Activated T-helper 1 cell treated with Interleukin-2 at 50 U/mL for 16 hours (primary cell): ENCODE measurements at places on chromosomes 1 and 21.

- no peak for DNase-seq
Observed at GRCh38 chr1:172338295-172338735, 82.2 kb upstream of the C1orf105 start.

GRCh38 chr1:112237983-112238545 is 157.9 kb upstream of the CTTNBP2NL start:
- DNase-seq, result no peak

DNA sequence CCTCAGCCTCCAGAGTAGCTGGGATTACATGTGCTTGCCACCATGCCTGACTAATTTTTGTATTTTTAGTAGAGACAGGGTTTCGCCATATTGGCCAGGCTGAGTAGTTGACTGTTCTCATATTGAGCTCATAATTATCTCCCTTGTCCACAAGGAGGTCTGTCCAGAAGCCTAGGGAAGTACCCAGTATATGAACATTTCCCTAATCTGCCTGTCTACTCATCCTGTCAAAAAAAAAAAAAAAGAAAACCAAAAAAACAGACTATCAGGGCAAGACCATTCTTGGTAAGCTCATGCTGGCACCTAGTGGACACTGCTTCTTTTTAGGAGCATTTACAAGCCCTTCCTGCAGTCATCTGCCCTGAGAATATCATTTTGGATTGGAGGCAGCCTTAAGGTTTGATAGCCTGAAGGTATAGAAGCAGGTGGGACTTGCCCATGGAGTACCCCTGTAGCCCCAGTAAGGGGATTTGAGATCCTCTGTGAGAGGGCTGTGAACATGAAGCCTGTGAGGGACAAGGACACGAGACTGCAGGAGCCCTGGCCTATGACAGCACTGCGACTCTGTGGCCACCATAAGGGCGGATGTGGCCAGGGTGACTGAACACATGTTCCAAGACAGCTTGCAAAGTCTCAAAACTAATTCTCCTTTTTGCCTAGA is 10.8 kb upstream of the DUSP12 start:
- peak; percentile 26 for DNase-seq

DNA sequence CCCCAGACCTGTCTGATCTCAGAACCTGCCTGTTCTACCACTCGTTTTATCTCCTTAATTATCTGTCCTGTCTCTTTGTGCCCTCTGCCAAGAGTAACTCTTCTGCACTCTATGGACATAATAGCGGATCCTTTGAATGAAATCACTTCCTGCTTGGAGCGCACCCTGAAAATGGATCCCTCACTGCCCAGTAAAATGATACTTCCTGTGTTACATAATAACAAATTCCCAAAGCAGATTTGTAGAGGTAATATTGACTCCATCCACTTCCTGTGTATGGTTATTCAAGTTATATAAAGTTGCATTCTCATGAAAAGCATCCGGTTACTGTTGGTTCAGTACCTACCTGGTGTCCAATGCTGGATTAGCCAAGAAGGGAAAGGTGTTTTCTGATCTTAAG is 246.0 kb downstream of the TRABD2B start:
- DNase-seq, result no peak

DNA sequence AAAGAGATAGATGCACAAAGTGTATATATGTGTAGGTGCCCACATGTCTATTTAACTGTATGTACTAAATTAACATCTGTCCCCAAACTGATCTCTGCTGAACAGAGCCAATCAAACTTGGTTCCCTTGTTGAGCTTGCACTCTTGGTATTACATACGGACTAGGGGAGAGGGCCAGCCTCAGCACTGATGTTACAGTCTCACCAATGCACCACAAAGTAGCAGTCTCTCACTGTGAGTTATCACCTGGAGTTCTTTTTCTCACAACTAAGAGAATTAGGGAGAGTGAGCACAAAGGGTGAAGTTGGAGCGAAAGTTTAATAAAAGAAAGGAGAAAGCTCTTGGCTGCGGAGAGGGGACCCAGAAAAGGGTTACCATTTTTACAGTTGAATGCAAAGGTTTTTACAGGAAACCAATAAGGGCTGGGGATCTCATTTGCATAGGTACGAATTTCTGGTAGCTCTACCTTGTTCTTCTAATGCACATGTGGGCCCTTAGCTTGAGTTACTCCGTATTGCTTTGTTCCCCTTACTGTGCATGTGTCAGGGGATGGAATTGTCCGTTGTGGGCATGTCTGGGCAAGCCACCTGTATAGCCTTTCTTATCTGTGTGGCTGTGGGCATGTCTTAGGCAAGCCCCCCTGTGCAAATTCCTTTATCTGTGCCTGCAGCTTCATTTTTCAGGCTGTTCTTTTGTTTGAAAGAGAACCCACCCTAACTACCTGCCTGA is 13.3 kb upstream of the CHI3L2 start:
- no peak for DNase-seq

DNA sequence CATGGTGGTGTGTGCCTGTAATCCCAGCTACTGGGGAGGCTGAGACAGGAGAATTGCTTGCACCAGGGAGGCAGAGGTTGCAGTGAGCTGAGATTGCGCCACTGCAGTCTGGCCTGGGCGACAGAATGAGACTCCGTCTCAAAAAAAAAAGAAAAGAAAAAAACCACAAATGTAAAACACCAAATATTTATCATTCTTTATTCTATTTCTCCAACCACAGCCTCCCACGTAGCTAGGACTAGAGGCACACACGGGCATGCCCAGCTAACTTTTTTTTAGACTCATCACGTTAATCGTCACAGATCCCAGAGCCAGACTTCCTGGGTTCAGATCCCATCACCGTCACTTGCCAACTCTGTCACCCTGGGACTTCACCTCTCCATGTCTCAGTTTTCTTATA is 13.5 kb downstream of the DNAJC16 start:
- no peak for DNase-seq

DNA sequence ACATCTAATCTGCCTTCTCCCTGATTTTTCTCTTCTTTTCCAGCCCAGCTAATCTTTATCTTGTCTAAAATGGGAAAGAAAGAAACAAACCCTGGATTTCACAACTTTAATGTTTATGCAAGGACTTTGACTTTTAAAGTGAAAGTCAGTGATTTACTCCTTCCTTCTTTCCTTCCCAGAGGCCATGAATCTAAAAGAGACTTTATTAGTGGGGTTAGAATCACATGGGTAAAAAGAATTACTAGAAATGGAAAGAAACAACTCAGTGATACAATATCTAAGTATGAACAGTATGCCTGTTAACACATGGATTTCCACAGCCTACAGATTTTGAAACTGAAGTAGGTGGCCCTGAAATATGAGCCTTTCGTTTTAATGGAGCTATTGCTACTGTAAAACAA is 59.8 kb upstream of the KCNK2 start:
- no peak for DNase-seq

DNA sequence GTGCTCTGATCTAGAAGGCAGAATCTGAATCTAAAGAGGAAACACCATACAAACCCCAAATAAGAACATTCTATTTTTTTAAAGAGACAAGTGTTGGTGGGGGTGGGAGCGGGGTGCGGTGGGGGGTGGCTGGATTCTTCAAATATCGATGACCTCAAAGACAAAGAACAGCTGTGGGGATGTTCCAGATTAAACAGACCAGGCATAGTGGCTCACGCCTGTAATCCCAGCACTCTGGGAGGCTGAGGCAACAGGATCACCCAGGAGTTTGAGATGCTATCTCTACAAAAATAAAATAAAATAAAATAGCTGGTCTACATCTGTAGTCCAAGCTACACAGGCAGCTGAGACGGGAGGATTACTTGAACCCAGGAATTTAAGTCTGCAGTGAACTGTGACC is 5.0 kb downstream of the ATP1A4 start:
- DNase-seq, result no peak

- DNase-seq, result no peak
Observed at GRCh38 chr1:229782469-229782868, 156.4 kb downstream of the URB2 start.

DNA sequence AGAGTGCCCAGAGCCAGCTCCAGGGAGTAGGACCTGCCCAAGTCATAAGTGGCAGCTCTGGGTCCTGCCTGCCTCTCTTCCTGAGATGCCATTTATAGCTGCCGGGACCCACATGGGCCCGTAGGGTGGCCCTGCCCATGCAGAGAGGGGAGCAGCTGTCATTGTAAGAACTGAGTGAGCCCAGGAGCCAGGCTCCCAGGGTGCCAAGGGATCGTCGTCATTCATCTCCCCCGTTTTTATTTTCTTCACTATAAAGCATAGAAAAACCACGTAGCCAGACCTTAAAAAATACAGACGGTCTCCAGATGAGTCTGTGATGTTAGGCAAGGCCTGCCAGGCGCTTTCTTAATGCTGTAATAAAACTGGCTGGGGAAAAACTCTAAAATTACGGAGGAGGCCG is 90.7 kb downstream of the IGSF21 start:
- no peak for DNase-seq

DNA sequence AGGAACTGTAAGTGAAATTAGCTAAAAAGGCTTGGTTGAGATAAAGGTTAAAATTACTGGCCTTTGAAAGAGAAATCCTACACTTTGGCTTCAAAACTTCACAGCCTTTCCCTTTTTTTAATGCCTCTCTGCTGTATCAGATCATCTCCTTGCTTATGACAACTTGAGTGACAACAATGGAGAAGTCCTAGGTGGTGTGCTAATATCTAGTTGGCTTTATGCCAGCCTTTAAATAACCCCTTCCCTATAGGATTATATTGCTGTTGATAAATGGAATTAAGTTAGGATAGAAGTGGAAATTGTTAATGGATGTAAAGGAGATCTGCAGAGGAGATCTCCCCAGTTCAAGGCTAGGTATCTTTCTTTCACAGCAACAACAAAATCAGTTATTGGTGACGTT is 130.2 kb upstream of the ATP1B1 start:
- no peak for DNase-seq

- DNase-seq, result no peak
Observed at GRCh38 chr1:228901936-228902681, 166.8 kb downstream of the RHOU start.
